ENCODE measurements at places on chromosomes 4 and X.

- DNase-seq, result no peak
These were observed 1.7 kb upstream of the WDR1 start for GRCh38 chr4:10118048-10119004.

- DNase-seq, result no peak
These were observed 57.6 kb downstream of the PLAC1 start for GRCh38 chrX:134600714-134601113.

DNA sequence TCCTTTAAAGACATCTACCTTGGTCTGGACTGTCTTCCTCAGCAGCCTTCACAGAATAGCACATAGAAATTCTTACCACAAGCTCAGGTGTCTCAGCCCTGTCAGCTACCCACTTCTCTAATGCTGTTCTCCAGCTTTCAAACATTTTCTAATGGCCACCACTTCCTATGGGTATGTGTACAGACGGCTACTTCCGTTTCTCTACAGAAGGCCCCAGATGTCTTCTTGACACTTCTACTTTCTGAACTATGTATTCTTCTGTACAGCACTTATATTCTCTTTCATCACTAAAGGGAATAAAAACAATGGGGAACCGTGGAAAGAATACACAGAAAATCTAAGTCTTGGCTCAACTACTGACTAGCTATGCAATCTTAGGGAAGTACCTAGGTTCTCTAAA is 13.3 kb downstream of the OPHN1 start:
- DNase-seq, result no peak

DNA sequence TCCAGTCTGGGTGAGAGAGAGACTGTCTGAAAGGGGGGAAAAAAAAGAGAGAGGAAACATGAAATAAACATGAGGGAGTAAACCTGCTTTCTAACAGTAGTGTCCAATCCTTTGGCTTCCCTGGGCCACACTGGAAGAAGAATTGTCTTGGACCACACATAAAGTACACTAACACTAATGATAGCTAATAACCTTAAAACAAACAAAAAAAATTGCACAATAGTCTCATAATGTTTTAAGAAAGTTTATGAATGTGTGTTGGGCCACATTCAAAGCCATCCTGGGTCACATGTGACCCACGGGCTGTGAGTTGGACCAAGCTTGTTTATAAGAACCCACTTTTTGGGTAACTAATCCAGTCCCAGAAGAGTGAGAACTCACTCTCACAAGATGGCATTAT is 30.3 kb downstream of the PDS5A start:
- DNase-seq, result no peak

GRCh38 chr4:147360301-147360700 is 120.6 kb upstream of the EDNRA start:
- no peak for DNase-seq

- no peak for DNase-seq
These were observed 14.0 kb downstream of the OCIAD1 start for GRCh38 chr4:48844843-48845242.

DNA sequence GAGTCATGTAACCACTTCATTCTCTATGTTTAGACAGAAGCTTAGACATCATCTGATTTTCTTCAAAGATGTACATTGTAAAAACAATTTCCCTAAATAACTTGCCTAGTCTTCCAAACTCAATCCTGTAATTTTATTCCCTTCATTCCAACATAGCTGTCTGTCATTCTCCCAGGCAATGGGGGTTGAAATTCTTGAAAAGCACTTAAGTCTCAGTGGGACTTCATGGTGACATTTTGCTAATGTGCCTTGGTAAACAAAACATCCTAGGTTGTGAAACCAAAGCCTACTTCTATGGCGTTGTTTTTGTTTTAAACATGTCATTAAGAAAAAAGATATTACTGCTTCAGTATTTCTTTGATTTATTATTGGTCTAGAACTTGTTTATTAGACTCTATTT is 122.0 kb upstream of the NRK start:
- no peak for DNase-seq

GRCh38 chr4:7151668-7152227 is 40.6 kb upstream of the SORCS2 start:
- no peak for DNase-seq

GRCh38 chr4:138639018-138639741 is 376.4 kb upstream of the NOCT start:
- DNase-seq, result no peak

- no peak for DNase-seq
These were observed 154.2 kb upstream of the HAND2 start for GRCh38 chr4:173684223-173684622.

GRCh38 chr4:7224878-7225533 is 32.7 kb downstream of the SORCS2 start:
- DNase-seq, result no peak

DNA sequence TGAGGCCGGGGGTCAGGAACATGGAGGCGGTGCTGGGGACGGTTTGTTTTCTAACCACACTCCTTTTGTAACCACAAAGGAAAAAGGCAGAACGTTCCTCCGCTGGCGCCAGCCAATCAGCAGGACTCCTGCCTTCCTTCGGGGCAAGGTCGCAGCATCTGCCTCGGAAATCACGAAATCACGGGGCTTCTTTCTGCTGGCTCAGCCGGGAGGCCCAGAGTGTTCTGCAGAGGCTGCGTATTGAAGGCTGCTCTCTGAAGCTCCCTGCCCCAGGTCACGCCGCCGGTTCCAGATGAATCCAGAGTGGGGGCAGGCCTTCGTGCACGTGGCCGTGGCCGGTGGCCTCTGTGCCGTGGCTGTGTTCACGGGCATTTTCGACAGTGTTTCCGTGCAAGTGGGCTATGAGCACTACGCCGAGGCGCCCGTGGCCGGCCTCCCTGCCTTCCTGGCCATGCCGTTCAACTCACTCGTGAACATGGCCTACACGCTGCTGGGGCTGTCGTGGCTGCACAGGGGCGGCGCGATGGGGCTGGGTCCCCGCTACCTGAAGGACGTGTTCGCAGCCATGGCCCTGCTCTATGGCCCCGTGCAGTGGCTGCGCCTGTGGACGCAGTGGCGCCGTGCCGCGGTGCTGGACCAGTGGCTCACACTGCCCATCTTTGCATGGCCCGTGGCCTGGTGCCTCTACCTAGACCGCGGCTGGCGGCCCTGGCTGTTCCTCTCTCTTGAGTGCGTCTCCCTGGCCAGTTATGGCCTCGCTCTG is 9.4 kb downstream of the TMEM187 start:
- peak; percentile 90 for DNase-seq

- no peak for DNase-seq
These were observed 26.8 kb downstream of the DOCK11 start for GRCh38 chrX:118522230-118522926.

DNA sequence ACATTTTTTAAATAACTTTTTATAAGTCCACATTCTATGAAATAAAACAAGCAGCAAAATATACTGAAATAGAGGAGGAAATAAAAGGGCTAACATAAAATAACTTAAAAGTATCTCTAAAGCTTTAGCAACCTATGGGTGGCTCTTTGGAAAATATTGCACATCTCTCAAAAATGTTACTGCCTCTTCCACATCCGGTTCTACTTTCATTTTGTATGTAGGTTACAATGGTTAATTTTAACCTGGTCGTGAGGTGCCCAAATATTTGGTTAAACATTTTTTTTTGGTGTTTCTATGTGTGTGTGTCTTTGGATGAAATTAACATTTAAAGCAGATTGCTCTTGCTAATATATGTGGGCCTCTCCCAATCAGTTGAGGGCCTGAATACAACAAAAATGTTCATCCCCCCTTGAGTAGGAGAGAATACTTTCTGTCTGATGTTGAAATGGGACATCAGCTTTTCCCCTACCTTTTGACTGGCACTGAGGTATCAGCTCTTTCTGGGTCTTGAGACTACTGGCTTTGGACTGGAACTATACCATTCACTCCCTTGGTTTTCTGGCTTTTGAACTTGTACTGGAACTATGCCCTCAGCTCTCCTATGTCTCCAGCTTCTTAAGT is 353.0 kb downstream of the ADAM29 start:
- no peak for DNase-seq

DNA sequence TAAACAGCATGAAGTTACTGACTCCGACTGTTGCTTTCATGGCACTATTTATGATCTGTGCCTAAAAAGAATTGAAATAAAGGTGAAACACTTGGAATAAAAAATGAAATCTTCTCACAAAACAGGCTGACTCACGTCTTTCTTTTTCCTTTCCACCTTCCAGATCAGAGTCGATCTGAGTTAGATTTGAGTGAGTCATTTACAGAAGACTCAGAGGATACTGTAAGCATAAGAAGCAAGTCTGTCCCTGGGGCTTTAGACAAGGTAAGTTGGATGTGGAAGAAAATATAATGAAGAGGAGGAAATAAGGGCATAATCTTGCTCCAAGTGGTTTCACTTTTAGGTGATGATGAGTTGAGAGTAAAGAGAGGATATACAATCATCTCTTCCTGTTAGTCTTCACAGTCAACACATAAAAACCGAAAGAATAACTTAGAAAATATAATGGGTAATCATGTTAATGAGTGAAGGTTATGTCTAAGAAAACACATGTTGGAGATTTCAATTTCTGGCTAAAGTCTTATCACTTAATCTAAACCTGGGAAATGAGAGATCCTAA is 89.7 kb downstream of the SYTL5 start:
- no peak for DNase-seq

DNA sequence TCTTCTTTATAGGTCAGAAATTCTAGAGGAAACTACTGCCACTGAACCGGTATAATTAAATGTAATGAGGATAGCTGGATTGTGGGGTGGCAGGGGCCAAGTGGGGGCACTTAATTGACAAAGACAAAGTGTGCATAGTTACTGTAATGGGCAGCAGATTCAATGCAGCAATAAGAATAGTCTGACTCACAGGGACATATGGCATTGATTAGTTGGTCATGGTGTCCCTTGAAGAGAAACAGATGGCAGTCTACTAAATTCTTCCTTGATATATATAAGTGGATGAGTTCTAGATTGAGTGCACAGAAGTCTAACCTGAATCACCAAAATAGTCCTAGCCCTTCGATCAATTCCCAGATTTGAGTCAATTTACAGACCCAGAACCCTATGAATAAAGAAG is 31.6 kb downstream of the ETDC start:
- no peak for DNase-seq

- DNase-seq, result no peak
These were observed 7.2 kb downstream of the SH3BP2 start for GRCh38 chr4:2799971-2800690.

DNA sequence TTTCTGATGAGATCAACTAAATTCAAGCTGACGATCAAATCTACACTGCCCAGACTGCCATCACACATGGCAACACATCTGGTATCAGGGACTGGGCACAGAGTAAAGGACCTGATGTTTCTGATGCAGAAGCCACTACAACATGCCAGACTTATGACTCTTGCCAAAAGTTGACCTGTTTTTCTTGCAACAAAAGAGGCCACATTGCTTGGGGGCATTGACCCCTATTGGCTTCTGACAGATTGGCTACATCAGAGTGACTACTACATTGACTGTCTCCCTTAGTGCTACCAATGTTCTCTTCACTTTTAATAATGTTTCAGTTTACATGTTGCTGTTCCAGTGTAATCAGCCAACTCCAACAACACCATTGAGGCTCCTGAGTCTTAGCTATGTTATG is 15.3 kb upstream of the SMIM10 start:
- DNase-seq, result no peak

DNA sequence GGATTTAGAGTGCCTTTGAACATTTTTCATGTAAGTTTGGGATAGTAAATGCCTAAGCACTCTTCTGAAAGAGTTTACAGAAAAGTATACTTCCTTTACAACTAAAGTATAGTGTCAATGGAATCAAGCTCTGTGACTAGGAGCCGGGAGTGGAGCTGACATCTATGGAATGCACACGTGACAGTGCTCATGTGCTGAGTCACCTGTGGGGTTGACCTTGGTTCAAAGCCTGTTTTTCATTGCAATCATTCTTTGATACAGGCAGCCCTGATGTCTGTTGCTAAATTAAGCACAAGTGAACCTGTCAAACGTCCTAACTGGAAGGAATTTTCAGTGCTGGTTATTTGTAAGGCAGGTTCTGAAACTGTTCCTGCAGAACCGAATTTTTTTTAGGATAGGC is 82.5 kb downstream of the GPAT3 start:
- no peak for DNase-seq

DNA sequence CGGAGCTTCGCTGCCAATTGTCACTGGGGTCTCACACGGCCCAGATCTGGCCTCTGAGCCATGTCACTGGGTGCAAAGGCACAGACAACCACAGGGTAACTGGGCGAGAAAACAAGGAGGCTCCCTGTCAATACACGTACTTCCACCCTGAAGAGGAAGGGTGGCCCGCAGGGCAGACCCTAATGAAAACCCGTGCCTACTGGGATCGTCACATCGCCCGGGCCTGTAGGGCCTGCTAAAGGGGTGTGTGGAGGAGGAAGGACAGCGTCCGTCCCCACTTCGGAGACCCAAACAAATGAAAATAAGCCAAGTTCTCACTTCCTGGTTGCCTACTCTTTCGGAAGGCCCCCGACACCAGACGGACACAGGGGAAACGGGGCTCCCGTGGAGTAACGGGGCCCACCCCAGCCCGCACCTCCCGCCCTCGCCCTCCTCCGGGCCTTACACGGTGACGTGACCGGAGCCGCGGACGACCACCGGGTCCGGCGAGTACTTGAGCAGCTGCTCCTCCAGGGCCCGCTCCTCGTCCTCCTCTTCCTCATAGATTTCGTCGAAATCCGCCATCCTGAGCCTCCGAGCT is 578 bp downstream of the CHIC2 start:
- peak; percentile 18 for DNase-seq

- DNase-seq, result no peak
These were observed 1676.4 kb downstream of the PCDH7 start for GRCh38 chr4:32396507-32397070.

DNA sequence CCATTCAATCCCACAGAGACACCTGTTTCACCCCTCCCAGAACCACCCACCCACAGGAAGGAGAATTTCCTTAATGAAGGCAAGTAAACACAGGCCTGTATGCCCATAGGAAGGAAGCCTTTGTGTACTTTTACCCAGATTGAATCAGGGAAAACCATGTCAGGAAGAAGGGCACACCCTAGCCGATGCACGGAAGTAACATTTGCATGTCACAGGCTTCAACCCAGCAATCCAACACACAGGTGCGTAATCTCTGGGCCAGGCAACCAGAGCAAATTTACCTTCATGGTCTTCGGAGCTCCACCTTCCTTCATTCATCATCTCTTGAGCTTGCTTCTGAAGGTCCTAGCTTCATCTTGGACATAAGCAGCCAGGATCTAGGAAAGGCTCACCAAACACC is 206.3 kb downstream of the SHROOM3 start:
- DNase-seq, result no peak

DNA sequence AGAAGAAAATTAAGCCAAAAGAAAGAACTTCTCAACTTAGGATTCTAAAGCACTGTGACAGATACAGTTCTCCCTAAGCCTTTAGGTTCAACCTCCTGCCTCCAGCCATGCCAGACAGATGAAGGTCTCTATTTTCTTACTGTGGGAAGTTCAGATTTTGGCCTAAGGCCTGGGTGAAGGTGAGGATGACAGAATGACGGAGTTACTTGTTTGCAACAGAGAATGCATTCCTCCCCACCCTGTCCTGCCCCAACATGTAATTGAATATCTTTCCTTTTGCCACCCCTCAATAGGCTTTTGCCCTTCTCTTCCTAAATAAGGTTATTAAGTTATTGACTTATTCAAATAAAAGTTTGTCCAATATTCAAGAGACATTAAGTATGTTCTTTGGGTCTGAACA is 25.6 kb downstream of the SLC16A2 start:
- DNase-seq, result no peak

- DNase-seq, result no peak
These were observed 1470.4 kb downstream of the ADGRL3 start for GRCh38 chr4:62670514-62670913.

- DNase-seq, result no peak
These were observed 700.7 kb downstream of the PCDH18 start for GRCh38 chr4:136831553-136831952.

Measured in activated CD4-positive, alpha-beta T cell treated with anti-CD3 and anti-CD28 coated beads, Interleukin-2, Interleukin-6, amounts not matched to agents 100 ng/mL and 50 ng/mL, durations not matched to agents 16 hours and 8 hours (primary cell).